ENCODE measurements at places on chromosomes 7 and 10.

DNA sequence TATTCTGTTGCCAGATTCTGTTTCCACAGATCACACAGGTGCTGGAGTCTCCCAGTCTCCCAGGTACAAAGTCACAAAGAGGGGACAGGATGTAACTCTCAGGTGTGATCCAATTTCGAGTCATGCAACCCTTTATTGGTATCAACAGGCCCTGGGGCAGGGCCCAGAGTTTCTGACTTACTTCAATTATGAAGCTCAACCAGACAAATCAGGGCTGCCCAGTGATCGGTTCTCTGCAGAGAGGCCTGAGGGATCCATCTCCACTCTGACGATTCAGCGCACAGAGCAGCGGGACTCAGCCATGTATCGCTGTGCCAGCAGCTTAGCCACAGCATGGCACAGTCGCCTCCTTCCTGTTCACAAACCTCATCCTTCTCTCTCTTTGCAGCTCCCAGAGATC, 237.5 kb upstream of the PRSS1 start:
- DNase-seq = no peak

DNA sequence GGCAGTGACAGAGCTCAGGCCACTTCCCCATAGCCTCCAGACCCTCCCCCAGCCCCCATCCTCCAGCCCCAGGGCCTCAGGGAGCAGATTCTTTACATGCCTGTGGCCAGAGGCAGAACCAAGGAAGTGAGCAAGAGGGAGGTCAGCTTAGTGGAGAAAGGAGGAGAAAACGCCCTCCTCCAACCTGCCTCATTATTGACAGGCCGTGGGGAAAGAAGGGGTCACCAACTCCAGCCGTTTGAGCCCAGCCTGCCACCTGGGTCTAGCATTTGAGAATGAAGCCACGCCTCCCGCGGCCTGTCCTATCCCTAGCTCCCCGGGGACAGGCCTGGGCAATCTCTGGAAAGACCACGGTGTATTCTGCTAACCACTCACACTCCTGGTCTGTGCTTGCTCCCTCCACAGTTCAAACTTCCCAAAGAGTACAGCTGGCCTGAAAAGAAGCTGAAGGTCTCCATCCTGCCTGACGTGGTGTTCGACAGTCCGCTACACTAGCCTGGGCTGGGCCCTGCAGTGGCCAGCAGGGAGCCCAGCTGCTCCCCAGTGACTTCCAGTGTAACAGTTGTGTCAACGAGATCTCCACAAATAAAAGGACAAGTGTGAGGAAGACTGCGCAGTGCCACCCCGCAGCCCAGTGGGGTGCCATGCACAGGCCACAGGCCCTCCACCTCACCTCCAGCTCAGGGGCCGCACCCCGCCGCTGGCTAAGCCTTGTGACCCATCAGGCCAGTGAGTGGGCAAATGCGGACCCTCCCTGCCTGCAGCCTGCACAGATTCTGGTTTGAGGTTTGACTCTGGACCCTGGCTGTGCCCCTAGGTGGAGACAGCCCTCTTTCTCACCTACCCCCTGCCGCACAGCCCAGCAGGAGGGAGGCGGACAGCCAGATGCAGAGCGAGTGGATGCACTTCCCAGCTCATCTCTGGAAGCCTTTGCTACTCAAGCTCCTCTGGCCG, 14.3 kb upstream of the TRIM8 start:
- no peak for DNase-seq

DNA sequence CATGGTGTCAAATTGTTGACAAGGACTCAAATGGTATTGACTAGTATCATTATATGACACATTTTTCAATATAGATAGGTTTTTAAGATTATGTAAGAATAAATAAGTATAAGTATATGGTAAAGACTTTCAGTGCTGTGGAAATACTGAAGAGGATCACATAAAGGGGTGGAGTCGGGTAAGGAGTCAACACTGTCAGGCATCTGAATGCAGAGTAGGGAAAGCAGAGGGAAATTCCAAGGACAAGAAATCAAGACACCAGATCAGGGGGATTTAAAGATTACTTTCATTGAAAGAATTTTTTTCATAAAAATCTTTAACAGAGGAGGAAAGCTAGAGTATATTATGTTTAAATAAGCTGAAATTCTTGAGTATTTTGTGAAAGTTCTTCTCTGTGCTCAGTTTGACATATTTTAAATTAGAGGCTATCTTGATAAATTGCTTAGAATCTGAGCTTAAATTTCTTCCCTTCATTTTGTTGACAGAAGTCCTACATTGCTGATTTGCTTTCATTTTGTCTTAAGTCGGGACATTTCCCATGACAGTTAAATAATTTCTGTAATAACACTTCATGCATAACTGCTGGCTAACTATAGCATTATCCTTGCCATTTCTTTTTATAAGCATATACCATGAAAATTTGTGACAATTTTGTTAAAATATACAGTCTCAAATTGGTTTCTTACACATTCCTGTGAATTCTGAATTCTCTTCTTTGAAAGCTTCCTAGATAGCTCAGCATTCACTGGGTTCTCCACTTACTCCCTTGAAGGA, 244.3 kb downstream of the PRKG1 start:
- DNase-seq = no peak

GRCh38 chr7:98860071-98860470, 9.7 kb downstream of the TMEM130 start:
- no peak for DNase-seq

DNA sequence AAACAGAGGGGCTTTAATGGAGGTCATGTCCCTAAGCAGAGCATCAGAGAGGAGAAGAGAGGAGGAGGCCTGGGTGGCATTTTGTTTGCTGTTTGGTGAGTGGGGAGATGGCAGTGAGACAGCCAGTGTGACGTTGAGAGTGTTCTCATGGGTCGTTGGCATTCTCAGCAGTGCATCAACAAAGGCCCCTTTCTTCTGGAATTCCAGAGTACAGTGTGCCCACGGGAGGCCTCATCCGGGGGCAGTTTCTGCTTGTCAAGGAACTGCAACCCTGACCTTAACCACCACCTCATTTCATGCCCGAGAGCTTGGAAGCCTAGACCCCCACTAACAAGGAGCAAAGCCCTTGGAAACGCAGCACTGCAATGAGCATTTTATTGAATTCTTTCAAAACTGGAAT, 92.9 kb downstream of the CELF2 start:
- no peak for DNase-seq

- DNase-seq = no peak
Measured at GRCh38 chr7:20444030-20444800, 113.5 kb downstream of the ITGB8 start.

DNA sequence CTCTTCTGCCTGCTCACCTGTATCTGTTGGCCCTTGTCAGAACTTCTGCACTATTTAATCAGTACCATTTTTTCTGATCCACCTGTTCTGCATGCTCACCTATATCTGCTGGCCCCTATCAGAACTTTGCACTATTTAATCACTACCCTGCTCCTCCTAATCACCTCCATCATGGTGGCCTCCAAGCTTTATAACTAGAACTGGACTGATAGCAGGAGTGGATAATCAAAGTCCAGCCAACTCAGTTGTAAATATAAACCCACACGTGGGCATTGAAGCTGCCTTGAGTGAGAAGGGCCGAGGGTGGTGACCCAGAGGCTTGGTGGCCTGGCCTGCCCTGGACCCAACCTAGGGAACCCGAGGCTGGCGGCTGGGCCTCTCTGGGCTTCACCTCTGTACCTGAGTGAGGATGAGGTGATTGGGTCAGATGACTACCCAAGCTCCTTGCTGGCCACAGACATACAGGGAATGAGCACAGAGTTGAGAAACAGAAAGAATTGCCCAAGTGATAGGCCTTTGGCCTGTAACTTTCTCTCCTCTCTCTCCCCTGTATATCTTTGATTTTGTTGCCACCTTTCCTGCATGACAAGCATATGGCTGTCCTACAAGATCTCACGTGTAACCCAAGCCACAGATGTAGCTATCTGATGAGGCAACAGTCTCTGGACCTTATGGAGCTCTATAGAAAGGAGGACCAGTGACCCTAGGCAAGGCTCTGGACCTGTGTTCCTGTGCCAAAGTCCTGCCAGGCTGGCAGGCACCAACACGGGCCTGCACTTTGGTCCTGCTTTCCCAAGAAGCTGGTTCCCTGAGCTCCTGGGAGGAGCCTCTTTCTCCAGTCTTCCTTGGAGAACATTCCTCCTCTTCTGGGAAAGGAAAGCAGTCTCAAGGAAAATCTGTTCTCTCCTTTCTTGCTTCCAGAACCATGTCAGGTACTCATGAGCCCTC, 23.4 kb upstream of the FAM3C start:
- DNase-seq = no peak

DNA sequence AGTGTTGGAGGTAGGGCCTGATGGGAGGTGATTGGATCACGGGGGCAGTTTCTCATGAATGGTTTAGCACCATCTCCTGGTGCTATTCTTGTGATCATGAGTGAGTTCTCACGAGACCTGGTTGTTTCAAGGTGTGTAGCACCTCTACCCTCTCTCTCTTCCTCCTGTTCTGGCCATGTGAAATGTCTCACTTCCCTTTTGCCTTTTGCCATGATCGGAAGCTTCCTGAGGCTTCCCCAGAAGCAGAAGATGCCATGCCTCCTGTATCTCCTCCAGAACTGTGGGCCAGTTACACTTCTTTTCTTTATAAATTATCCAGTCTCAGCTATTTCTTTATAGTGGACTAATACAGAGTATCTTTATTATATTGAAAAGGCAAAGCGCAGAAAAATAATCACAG, 90.1 kb downstream of the FAM171A1 start:
- no peak for DNase-seq

DNA sequence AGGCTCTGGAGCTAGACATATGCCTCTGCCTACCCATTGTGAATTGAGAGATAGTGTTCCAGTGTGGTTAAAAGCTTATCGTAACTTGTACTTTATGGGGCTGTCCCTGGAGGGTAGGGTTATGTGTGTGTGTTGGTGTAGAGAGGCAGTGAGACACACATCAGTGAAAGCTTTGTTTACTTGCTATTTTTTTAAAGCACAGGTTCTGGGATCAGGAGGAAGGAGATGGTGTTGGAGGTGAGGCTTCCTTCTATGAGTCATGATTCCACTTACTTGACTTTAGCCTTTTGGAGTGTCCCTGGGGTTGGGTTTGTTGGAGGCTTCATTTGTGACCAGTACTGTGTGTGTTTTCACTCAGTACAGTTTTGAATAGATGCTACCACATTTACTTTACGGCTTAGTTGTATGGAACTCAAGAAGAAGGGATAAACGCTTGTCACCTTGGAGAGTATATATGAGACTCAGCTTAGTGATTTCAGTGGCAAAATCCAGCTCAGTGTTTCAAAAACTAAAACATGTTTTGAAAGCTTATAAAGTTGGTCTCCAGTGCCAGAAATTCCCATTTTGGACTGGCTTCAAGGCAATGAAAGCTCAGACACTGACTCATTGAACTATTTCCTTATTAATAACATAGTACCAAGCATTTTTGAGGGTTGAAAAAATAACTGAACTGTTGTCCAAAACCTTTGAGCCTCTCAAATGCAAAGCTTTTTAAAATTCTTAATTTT, 106.2 kb downstream of the PLXDC2 start:
- no peak for DNase-seq
